ENCODE measurements at places on chromosomes 16 and 17.

DNA sequence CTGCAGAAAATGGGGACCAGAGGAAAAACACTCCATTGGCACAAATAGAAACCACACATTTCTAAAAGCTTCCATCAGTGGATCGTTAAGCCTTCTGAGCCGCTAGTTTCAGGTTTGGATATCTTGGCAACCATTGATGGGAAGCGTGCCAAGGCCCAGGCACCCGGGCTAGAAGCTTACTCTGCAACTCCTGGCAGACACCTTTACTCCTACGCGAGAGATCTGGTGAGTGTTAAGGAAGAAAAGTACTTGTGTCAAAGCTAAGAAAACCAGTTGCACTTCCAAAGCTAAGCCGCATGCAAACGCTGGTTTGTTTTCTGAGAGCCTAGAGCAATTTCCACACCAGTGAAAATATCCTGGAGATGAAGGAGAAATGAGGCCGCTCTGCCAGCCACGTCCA lies 472.4 kb downstream of the PMP22 start:
- no peak for DNase-seq

DNA sequence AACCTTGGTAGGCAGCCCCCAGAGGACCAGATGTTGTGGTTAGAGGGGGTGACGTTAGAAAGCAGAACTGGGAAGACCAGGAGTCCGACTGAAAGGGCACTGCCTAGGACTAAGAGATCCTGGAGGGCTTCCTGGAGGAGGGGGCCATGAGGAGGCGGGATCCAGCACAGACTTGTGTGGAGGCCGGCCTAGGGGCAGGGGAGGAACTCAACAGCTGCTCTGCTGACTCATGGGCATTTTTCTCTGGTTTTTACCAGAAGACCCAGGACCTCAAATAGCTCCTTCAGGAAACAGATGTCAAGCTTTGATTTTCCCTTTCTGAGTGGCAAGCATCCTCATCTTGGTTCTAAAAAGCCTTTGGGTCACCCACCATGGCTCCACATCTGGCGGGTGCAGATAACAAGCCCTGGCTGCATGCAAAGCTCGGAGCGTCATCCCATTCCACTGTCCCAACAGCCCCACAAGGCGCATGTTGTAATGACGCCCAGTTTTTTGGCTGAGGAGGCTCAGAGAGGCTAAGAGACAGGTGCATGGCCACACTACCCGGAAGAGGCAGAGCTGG lies 29.0 kb downstream of the IL21R start:
- DNase-seq = no peak

- DNase-seq = no peak
Measured at GRCh38 chr17:8700546-8700945, 44.1 kb downstream of the CCDC42 start.

DNA sequence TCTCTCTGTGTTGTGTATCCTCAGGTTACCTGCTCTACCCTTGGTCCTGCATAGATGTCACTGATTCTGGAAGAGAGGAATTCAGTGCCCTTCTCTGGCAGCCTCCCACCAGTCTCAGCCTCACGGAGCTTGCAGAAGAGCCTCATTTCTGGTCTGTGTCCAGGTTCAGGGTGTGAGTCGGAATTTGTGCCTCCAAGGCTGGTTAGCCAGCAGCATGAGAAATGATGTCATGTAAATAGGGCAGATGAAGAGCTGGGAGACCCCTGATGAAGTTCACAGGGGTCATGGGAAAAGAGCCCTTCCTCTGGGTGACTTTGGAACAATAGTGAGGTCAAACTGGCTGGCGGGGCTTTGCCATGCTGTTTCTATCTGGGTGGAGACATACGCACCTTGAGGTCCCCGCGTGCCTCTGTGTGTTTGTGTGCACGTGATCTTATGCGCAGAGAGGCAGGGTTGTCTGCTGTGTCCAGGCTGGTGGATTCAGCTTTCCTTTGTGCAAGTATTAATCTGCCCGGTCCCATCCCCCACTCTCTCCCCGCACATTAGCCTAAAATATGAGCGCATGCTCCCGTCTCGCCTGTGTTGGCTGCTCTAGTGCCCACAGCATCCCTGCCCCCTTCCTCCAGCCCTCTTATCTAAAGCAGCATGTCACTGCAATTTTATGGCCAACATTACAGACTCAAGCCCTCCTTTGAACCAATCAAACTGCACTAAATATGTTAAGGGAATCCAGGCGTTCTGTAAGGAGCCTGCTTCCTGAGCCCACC lies 256.3 kb upstream of the ZFHX3 start:
- DNase-seq = no peak
